Thoracic aorta endothelial cell (primary cell): ENCODE measurements at places on chromosomes 13 and 19. TPM values are rescaled to one million over a fixed set of nuclear protein-coding genes. Genes with fewer than 3 reads are reported as not detected.

TFPT gene
- 15.9 and 19.7 TPM in 2 replicates for total RNA-seq

TMC4 gene
- 0.53 TPM in 1 of 2 replicates, not detected in the other for total RNA-seq

RAB3A gene
- 0.27 and 0.65 TPM in 2 replicates for total RNA-seq

RASGRP4 gene
- total RNA-seq: not detected in 2 replicates

ZNF91 gene
- total RNA-seq: 19.5 and 26.2 TPM in 2 replicates

EVI5L gene
- total RNA-seq: 9.6 and 13.8 TPM in 2 replicates

IZUMO1 gene
- total RNA-seq: 0.40 and 0.43 TPM in 2 replicates

LILRA1 gene
- total RNA-seq: not detected in 2 replicates

TRPM4 gene
- 14.1 and 16.5 TPM in 2 replicates for total RNA-seq

ZNF85 gene
- 9.1 and 10.1 TPM in 2 replicates for total RNA-seq
